ENCODE measurements at places on chromosomes 4 and X.

- no peak for DNase-seq
Measured at GRCh38 chr4:90093526-90093925, 33.7 kb upstream of the CCSER1 start.

DNA sequence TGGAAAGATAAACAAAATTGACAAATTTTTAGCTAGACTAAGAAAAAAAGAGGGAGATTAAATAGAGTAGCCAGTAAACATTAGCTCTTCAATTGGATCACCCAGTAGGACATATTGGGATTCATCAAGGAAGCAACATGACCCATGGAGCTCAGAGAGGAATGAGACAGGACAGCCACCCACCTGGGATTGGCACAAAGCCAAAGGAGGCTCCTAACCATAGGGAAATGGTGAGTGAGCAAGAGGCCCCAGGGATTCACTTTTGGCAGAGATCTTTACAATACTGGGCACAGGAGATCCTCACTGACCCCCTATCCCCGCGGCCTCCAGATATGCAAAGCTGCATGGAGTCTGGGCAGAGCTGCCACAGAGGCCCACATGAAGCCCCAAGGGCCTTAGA is 34.8 kb upstream of the CXCL6 start:
- DNase-seq: no peak

DNA sequence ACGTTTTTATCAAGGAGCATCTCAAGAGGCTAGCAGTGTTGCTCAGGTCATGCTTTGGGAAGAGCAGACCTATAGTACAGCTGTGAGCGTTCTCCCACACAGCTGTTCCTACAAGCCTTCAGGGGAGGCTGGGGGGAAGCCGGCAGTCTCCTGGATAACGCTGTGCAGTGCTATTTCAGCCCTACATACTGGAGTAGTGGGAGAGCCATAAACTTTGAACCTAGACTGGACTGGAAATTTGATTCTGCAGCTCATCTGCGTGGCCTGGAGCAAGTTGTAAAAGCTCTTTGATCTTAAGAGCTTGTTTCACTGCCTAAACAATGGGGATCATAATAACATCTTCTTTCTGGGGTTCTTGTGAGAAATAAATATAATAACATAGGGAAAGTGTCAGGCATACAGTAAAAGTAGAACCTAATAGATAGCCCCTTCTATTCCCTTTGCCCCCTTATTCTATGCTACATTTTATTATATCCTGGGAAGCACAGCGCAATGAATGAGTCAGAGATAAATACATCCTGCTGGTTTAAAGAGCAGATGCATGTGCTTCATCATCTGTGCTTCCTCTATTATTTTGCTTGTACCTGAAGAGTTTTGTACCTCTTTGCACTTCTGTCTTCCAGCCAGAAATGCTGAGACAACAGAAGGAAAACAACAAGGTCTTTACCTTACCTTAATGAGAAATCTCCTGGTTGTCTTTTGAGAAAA is 14.7 kb upstream of the AMBN start:
- DNase-seq: no peak

- DNase-seq: no peak
Measured at GRCh38 chr4:98599617-98600205, 58.7 kb downstream of the TSPAN5 start.

GRCh38 chr4:148044912-148045352 is 313.0 kb downstream of the ARHGAP10 start:
- peak; percentile 49 for DNase-seq

DNA sequence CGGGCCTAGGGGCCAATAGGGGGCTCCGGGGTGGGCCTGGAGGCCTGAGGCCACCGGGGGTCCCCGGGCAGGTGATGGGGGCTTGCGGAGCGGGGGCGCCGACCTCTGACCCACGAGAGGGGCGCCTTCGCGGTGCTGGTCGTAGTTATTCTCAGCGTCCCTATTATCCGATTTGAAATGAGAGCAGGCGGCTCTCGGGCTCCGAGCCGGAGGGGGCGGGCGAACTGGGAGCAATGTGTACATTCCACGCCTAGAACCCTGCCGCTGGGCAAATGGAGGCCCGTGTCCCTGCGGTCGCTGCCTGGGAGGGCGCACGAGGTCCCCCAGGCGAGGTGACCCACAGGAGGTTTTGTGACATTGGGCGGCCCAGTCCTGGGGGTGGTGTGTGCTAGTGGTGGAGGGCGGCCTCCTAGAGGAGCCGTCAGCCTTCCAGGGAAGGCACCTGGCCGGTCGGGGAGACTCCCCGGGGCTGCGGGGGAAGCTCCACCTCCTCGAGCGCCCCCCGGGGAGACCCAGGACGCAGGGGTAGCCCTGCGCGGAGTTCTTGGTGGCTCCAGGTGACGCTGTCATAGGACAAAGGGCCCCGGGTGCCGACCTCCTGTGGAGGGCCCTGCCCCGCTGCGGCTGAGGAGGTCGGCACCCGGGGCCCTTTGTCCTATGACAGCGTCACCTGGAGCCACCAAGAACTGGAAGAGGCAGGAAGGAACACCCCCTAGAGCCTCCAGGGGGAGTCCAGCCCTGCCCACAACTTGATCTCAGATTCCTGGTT is 102.6 kb upstream of the PRKX start:
- DNase-seq: peak; percentile 33

GRCh38 chr4:160510928-160511327 is 1408.0 kb downstream of the RAPGEF2 start:
- DNase-seq: no peak

- no peak for DNase-seq
Measured at GRCh38 chr4:164136180-164136616, 617.7 kb upstream of the SMIM31 start.

GRCh38 chrX:48278958-48279357 is 23.8 kb downstream of the SSX1 start:
- DNase-seq: no peak
